Putamen (tissue), 1 donor: ENCODE measurements at places on chromosomes 7 and 10.
A peak's percentile ranks its signal among the peaks of the same experiment; 100 is the strongest.

DNA sequence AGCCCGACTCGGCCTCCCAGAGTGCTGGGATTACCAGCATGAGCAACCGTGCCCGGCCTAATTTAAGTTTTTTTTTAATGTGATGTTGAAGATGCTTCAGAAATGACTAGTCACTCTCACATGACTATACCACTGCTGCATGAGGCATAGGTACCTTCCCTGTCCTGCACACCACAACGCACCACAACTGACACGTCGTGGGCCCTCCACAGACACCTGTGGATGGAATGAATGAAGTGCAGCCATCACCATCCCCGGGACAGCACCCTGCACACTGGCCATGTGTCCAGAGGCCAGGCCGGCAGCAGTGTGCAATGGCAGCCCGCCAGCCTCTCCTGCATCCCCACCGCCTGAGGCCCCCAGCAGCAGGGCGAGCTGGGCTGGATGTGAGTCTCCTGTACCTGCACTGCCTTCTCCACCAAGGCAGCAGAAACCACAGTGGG is 55.1 kb downstream of the VOPP1 start:
- DNase-seq: no peak

GRCh38 chr7:17830206-17830605 is 110.1 kb downstream of the SNX13 start:
- no peak for DNase-seq

- no peak for DNase-seq
Observed at GRCh38 chr10:76631036-76631670, 1006.5 kb downstream of the KCNMA1 start.

- no peak for DNase-seq
Observed at GRCh38 chr10:126838316-126838715, 66.9 kb upstream of the DOCK1 start.

DNA sequence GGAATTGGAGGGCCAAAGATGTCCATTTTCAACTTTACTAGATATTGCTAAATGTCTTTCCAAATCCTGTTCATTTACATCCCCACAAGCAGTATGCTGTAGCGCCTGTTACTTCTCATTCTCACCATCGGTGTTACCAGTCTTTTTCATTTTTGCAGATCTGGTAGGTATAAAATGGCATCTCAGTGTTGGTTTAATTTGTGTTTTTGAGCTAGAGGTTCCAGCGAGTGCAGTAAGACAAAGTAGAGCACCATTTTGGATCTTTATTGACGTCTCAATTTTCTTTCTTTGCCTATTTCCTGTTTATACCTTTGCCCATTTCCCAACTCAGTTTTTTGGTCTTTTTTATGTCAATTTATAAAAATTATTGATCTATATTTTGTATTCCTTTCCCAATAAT is 55.6 kb downstream of the NRF1 start:
- no peak for DNase-seq

DNA sequence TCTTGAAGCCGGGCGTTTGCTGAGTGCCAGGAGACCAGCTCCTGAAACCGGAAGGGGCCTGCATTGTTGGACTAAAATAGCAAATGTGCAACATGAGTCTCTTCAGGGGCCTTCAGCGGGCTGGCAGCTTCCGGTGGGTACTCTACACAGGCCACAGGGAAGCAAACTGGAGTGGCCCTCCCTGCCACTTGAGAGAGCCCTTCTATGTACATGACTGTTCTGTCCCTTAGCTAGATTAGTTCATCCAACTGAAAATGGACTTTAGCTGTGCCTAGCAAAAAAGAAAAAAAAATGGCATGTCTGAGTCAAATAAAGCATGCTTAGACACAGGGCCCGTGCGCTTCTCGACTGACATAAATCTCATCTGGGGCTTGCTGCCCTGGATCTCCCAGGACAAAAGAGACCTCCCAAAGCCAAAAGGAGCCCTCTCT is 115.3 kb upstream of the TCF7L2 start:
- DNase-seq: no peak

GRCh38 chr10:78980354-78980753 is 88.4 kb upstream of the ZMIZ1 start:
- no peak for DNase-seq

DNA sequence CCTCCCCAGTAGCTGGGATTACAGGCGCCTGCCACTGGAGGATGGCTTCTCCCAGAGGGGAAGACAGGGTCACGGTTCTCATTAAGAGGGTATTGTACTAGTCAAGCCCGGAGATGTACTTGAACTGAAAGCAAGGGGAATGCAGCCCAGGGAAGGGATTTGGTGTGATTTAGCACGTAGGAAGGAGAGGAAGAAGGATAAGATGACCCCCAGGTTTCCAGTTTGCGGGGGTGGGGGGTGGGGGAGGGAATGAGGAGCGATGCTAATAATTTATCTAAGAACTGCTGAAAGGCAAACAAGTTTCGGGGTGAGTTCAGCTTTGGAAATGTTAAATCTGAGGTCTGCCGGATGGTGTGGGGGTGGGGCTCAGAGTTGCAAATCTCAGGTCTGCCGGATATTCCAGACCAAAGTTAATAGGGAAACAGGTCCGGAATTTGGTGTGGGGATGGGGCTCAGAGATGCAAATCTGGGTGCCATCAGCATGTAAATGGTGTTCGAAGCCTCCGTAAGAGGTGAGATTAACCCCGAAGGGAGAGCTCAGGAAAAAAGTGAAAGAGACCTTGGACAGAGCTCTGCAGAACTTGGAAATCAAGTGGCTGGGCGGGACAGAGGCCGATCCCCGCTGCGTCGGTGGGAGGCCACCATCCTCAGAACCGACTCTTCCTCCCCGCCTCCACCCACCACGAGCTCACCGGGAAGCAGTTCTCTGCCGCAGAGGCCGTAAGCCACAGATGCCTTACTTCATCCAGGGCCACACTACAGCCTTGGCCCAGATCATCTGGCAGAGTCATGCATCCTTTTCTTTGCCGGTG is 1.6 kb upstream of the SEPHS1 start:
- DNase-seq: no peak

DNA sequence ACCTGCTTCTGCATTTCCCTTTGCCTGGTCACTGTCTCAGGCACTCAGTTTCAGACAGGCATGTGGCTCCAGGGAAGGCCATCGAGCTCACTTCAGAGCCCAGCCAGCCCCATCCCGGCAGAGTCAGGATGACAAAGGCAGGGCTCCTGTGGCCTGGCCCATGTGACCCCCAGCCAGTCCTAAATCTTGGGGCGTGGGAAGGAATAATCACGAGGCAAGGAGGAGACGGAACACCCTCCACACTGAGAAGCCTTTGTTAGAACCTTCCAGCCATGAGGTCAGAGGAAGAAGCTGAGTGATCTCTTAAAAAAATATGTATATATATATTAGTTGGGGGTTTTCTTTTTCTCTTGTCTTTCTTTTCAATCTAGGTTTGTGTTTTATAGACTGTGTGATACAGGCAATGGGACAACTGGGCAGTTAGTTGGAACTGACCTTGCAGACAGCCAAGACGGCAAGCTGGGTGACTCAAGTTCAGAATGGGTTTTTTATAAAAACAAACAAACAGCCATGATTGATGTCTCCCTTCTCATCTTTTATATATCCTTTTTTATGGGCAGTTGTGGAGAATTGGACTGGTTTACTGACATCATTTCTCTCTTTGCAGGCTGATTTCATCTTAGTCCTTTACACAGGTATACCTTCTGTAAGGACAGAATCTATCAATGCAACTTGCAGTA is 60.8 kb downstream of the CHN2 start:
- DNase-seq: no peak

DNA sequence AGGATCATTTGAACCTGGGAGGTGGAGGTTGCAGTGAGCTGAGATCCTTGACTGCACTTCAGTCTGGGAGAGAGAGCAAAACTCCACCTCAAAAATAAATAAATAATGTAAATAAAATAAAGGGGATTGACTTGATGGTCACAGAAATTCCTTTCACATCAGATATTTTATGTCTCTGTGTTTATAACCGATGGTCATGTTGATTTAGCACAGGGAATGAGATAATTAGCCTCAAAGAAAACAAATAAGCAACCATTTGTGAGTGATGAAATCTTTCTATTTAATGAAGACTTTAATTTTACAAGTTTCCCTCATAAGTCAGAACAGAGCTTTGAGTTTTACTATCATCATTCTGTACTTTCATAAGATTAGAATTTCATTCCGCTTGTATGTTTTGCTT is 64.8 kb upstream of the NUPR2 start:
- no peak for DNase-seq

DNA sequence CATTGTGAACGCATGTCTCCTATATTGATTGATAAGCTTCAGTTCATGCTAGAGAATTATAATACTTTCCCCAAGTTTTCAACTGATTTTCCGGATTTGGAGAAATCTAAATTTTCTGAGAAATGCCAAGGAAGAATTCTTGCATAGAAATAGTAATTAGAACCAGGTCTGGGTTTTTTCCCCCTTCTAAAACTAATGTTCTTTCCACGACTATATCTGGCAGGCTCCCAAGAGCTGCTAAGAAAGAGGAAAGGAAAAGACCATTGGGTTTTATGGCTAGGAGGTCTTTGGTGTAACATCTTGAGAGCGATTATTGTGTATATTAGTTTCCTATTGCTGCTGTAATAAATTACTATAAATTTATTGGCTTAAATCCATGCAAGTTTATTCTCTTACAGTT is 71.8 kb upstream of the CACNB2 start:
- DNase-seq: no peak

GRCh38 chr7:117127585-117128168 is 174.4 kb downstream of the ST7 start:
- peak; percentile 46 for DNase-seq

- DNase-seq: peak; percentile 82
Observed at GRCh38 chr10:95422233-95422632, 131.4 kb upstream of the PDLIM1 start.

GRCh38 chr7:130379921-130380860 is at the start of gene CPA1:
Gene CPA1, plus strand, starts transcription at chr7:130380494. Its CDS starts 27 bp downstream, at chr7:130380521.
- DNase-seq: no peak

DNA sequence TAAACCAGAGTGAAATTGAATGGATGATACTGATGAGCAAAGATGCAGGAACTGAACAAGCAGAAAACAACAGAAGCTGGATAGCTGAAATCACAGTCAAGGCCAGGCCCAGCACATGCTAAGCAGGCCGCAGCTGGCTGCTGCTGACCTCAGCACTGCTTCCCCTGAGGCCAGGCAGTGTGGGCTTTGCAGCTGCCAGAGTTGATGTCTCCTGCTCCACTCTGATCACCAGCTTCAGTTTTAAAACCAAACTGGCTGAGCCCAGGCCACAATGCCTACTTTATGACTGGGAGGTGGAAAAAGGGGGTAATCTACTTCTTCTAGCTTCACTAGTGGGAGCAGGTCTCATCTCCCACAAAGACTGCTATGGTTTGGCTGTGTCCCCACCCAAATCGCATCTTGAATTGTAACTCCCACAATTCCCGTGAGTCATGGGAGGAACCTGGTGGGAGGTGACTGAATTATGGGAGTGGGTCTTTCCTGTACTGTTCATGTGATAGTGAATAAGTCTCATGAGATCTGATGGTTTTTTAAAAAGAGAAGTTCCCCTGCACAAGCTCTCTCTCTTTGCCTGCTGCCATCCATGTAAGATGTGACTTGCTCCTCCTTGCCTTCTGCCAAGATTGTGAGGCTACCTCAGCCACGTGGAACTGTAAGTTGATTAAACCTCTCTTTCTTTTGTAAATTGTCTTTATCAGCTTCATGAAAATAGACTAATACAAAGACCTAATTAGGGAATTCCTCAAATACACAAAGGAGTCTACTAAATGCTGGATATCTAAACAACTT is 136.4 kb upstream of the ITGB1 start:
- DNase-seq: no peak

DNA sequence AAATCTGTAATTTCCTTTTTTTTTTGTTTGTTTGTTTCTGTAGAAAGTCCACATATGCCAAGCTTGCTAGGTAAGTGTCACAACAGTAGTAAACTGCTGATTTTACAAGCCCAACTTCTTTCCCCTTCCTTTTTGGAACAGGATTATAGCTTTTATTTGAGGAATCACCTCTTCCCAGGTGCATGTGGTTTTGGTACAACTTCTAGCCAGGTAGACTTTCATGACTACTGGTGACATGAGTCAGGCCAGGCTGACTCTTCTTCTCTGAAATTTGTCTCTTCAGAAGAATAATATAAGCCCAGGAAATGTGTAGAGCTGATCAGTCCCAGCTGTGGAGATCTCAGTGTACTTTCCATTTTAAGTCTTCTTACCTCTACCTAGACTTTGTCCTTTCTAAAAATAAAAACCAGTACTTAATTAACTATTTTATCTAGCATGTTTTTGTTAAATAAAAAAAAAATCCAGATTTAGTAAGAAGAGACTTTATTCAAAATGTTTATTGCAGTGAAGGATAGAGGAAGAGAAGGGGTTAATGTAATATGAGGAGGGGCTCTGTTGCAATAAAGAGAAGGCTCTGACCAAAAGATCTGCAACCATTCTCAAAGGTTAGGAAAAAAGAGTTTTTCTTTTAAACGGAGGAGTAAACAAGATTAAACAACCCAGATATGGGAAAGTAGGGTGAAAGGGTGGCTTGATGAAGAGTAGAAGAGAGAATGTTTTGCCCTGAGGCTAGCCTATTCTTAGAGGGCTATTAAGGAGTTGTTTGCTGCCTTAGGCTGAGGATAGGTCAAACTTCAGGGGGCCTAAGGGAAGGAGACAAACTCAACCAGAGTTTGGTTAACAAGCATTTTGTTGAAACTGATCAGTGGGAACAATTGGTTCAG is 664.2 kb downstream of the SORCS1 start:
- no peak for DNase-seq

- peak; percentile 36 for DNase-seq
Observed at GRCh38 chr7:38105874-38106483, 72.1 kb upstream of the STARD3NL start.

DNA sequence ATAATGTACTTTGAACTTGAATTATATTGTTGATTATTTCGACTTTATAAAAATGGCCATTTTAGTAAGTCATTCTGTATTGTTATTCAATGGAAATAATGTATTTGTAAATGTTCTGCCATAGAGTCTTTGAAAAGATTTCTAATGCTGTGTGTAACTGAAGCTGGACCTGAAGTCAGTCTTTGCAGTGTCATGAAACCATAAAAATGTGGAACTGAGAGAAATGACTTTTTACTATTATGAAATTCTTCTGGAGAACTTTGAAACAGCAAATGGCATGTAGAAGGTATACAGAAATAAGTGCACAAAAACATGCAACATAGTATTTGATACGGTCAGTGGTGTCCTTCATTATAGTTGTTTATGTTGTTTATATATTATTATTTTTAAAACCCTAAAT is 59.7 kb upstream of the ADRA2A start:
- no peak for DNase-seq

- no peak for DNase-seq
Observed at GRCh38 chr10:88557256-88557655, 25.9 kb downstream of the RNLS start.
